ENCODE measurements at places on chromosomes 11 and 22.

- no peak for DNase-seq
Observed at GRCh38 chr11:123856444-123856843, 29.0 kb downstream of the TMEM225 start.

- DNase-seq = no peak
Observed at GRCh38 chr22:19115628-19116027, 6.6 kb downstream of the DGCR2 start.

DNA sequence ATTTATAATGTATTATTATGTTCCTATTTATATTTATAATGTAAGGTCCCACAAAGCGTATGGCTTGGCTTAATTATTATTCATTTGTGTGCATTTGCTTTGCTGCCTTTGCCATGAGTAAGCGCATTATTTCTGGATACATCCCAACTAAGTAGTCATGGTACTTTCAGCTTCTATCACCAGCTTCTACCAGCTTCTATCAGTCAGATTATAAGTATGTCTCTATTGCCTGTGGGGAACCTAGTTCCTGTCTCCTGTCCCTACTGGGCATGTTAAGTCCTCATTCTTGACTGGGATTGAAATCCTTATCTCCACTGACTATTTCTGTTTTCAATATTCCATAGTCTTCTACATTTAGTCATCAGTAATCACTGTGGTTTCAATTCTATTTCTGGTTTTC is 33.5 kb upstream of the OR10W1 start:
- DNase-seq = no peak

DNA sequence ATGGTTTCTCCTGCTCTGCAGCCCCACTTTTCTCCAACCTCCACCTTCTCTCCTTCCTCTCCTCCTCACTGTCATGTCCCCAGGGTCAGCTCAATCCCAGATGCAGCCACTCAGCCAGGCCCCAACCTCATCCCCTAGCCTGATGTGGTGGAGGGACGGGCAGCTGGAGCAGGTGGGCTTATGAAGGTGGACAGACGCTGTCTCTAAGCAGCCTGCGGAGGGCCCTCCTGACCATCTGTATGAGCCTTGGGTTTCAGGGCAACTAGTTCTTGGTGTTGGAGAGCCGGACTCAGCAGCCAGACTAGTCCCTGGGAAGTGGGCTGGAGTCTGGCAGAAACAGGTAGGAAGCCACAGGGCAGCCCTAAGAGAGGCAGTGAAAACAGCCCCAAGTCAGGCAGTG is 18.1 kb downstream of the CRYBB2 start:
- no peak for DNase-seq

DNA sequence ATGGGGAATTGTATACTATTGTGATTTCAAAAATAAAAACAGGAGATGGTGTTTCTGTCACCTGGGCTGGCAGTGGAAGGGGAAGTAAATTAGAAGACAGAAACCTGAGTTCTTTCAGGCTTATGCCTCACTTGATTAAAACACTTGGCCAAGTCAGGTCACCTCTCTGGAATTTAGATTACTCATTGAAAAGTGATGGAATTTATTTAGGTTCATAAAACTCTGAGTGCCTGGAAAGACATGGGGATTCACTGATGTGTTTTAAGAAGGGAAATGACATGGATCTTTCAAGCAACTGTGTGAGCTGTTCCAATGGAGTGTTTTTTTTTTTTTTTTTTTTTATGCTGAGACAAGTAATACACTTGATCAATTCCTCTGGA is 400.1 kb downstream of the TMEM135 start:
- DNase-seq = no peak

DNA sequence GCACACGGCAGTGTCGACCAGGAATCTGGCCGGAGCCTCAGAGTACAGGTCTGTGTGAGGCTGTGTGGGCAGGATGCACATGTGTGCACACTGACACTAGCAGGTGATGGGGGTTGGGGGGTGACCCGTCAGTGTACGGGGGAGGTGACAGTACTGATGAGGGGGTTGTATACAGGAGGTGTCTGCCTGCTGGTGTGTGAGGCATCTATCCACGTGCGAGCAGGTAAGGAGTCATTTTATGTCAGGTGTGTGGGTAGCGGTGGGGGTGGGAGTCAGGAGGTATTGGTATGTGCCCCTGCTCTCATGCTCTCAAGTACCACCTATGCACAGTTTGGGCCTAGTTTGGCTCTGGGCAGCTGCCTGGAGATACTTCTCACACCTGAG is 4.5 kb upstream of the PHRF1 start:
- DNase-seq = no peak

DNA sequence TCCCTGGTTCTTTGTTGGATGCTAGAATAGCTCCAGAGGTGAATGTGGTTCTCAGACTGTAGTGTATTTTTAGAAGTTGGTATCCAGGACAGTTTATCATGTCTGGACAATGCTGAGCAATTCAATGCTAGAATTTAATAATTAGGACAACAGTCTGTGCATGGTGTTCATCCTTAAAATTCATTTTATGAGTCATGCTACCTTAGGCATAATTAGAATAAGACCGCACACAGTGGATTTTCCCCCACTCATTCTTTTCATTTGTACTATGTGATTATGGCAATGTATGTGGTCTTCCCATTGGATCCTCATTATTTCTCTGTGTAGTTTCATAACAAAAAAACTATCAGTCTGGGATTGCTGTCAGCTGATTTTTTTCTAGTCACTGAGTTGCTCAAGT is 196.7 kb downstream of the ARHGAP42 start:
- DNase-seq = no peak

DNA sequence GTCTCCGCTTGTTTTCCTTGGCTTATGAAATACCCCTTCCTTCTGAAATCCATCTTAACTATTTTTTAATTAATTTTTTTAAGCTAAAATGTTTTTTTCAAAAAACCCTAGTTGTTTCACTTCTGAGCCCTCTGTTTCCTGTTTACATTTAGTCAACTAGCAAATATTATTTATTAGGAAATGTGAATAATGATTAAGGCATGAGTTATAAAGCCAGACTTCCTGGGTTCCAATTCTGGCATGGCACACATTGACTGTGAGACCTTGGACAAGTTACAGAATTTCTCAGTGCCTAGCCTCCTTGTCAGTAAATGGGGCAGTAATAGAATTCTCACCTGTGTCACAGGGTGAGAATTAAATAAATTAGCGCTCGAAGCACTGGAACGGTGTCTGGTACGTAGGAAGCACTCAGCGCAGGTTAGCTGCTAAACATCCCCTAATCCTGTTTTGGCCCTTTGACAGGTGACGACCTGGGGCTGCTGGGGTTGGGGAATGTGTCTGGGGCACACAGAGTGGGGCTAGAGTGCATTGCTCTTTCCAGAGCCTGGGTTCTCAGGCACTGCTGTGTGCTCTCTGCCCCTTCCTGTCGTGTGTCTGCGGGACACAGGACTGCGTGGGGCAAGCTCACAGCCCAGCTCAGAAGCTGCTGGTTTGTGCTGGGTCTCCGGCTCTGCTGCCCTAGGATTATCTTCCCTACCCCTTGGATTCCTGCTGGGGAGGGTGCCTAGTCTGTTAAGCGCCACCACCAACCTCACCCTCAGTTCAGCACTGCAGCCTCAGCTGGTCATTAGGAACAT is 13.1 kb downstream of the PANX1 start:
- DNase-seq = no peak

- DNase-seq = no peak
Observed at GRCh38 chr11:70710601-70711000, 312.3 kb downstream of the CTTN start.

DNA sequence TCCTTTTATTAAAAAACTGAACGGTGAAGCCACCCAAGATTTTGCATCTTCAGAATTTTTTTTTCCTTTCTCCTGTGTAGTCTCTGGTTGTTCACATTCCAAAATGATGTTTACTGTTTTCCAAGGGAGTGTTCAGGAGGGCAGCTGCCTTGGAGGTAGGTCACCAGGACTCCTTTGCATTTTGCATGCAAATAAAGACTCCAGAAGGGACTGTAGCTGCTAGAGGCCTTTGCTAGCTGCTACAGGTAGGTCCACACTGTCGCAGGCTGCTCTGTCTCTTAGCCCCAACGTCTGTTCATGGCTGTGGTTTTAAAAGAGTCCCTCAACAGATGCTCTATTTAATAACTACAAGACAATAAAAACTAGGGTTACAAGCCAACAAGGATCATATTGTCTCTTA is 11.4 kb downstream of the CTSC start:
- no peak for DNase-seq

DNA sequence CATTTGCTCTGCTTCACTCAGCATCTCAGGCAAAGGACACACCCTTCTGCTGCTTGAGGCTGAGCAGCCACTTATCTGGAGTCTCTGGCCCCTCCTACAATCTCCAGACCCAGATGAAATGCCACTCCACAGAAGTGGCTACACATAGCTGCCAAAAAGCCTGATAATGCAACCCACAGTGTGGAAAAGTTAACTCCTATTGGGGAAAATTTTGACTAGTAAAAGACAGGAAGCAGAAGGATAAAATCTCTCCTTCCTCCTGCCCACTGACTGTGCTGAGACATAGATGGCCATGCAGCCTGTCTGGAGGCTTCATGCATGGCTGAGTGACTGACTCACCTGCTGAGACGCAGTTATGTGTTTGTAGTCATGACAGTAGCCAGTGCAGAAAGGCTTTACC is 92.3 kb upstream of the TEAD1 start:
- no peak for DNase-seq

DNA sequence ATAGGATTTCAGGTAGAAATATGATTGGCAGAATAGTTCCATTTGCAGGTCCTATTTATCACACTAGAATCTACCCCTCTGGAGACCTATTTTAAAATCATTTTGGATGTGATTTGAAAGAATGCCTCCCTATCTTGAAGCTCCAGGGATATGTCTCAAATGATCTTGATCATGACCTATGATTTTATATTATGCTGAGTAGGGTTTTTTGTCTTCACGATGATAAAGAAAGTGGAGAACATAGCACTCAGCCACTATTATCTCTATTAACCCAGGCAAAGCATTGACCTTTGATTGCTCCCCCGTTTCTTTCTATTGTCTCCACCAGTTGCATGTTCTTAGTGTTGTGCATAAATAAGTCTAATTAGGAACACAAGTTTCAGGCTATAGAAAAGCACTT is 307.9 kb downstream of the BLID start:
- DNase-seq = no peak

Data from nucleus accumbens (tissue), 56 donors.